ENCODE measurements at places on chromosomes 16 and 17.
A peak's percentile ranks its signal among the peaks of the same experiment; 100 is the strongest.

DNA sequence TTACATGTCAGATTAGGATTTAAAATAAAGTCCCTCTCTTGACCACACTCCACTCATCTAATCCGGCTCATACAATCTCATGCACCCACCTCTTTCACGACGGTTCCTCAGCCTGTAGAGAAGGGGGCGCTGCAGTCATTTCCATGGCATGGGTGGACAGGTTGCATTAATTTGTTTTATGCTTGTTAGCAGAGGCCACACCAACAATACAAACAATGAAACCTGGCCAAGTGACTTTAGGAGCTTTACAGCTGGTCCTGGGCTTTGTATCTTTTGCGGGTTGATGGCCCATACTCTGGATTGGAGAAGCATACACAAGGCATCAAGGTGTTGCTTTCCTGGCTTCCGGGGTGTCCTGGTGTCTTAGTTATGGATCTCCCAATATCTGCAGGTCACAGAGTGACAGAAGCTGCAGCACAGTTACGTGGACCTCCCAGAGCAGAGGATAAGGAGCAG is 9.7 kb upstream of the SNF8 start:
- no peak for DNase-seq

DNA sequence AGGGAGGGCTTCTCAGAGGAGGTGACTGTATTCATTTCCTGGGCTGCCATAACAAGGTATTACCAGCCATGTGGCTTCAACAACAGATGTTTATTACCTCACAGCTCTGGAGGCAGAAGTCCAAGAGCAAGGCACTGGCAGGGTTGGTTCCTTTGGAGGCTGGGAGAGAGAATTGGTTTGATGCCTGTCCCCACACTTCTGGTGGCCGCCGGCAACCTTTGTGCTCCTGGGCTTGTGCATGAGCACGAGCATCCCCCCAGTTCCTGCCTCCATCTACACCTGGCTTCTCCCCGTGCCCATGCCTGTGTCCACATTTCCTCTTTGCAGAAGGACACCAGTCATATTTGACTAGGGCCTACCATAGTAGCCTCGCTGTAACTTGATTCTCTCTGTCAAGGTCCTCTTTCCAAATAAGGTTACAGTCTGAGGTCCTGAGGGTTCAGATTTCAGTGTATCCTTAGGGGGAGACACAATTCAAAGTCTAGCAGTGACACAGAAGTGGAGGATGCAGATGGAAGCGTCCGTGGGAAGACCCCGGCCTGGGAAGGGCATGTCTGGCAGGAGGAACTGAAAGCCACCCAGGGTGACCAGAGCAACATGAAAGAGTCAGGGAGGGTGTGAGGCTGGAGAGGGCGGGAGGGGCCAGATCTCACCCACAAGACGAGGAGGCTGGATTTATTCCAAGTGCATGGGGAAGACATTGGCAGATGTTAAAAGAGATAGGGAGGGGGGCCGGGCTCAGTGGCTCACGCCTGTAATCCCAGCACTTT is 188.2 kb upstream of the HSBP1 start:
- DNase-seq, result no peak

GRCh38 chr16:81866820-81867440 is 87.8 kb downstream of the PLCG2 start:
- DNase-seq, result no peak

DNA sequence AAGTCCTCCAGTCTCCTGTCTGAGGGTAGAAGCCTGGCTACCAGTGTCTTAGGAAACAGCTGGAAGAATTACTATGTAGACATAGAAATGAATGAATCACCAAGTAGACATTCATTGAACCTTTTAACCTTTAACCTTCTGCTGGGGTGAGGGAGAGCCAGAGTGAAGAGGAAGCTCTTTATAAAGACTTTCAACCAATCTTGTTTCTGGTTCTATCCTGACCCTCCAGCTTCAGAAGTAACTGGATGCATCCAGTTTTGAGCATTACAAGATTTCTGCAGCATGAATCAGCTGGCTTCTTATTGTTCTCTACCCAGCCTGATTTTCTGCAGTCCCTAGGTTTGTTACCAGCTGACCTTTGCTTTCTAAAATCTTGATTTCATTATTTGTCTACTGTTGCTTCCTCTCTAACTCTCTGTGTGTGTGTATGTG is 8.5 kb downstream of the TEKT1 start:
- no peak for DNase-seq

DNA sequence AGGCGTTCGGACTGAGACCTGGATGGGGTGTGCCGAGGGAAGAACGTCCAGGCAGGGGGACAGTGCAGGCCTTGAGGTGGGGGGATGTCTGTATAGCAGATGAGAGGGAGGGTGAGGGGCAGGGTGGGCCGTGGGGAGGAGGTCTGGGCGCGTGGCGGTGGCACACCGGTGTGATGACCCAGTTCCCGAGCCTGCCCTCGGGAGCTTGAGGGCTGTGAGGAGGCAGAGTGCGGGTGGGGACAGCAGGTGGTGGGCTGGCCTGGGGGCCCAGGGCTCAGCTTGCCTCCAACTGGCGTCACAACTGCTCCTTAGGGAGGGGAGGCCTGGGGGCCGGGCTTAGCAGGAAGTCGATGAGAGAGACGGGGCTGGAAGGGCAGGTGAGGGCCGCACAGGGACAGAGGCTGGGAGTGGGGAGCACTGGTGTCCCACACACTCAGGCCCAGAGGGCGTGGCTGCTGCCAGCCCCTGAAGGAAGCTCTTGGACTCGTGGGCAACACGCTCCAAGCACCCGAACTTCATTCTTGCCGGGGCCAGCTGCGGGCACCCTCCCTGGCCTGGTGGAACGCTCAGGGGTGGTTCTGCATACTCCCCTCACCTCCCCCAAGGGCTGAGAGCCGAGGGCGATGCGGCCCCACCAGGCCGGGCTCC is 6.5 kb downstream of the CACNA1H start:
- no peak for DNase-seq

- no peak for DNase-seq
These were observed 1852.1 kb downstream of the TP53TG3F start for GRCh38 chr16:35311475-35311874.

DNA sequence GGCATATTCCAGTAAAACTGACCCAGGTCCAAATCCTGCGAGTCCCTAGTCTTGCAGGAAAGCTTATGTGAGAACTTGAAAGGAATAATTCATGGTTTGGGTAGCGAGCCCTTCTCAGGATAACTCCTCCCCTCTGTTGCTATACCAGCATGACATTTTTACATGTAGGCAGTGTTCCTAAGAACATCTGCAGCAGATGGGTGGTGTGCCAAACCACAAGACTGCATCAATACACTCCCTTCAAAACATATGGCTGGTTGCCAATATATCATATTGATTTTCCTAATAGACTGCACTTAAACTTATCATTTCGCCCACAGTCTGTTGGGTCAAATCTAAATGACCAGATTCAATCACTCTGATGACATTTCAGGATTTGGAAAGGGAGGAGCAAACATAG is 19.9 kb downstream of the PSME3IP1 start:
- DNase-seq, result no peak

DNA sequence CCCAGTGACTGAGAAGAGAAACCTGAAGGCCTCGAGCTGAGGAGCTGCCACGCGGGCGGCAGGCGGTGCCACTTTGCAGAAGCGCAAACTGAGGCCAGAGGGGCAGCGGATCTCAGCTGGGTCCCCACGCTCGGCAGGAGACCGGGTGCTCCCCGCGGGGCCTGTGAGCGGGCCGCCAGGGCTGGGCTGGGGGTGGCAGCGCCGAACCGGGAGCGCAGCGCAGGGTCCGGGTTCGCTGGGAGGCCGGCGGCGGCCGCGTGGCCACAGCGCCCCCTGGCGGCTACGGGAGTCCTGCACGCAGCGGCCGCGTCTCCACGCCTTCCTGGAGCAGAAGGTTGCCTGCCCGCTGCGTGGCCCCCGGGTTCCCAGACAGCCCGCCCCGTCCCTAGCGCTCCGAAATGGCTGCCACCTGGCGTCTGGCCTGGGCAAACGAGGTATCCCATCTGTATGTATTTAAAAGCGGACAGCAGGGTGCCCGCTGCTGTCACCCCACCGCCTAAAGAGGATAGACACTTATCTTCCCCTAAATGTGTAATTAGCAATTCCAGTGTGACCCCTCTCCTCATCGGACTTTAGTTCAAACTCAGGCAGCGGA is 96.1 kb upstream of the CDH5 start:
- DNase-seq, result peak; percentile 74

- DNase-seq, result no peak
These were observed 63.9 kb upstream of the MAF start for GRCh38 chr16:79664407-79664806.

Data from stimulated activated CD4-positive, alpha-beta T cell treated with anti-CD3 and anti-CD28 coated beads, Interleukin-2, amount 100 ng/mL, for 48 hours (primary cell).